Hematopoietic multipotent progenitor cell (in vitro differentiated cells): ENCODE measurements at places on chromosomes 5 and 9. TPM values are rescaled to one million over a fixed set of nuclear protein-coding genes. Genes with fewer than 3 reads are reported as not detected.

The SPEF2 gene
- total RNA-seq = 4.0 TPM

The HDHD3 gene
- total RNA-seq = 48.5 TPM

The TLR4 gene
- 2.2 TPM for total RNA-seq

The AFF4 gene
- total RNA-seq = 28.8 TPM

The CYLC2 gene
- not detected for total RNA-seq

The MTX3 gene
- total RNA-seq = 3.0 TPM

The GGTA1 gene
- 4.8 TPM for total RNA-seq

The BARHL1 gene
- total RNA-seq = not detected

The ELAVL2 gene
- total RNA-seq = not detected
